ENCODE measurements at places on chromosomes 16 and 17.

DNA sequence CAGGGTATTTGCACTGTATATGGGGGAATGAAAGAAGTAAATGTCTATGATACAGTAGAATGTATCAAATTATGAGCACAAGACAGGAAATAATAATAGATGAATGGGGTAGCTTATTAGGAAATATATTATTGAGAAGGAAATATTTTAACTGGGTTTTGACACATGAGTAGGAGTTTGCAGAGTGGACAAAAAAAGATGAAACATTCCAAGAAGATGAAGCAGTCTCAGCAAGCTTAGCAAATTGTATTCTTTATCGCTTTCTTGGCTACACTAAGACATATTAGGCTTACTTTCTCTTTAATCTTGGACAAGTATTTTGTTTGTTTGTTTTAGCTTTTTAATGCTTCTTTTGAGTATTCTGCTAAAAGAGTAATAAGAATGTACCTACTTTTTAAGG is 1.3 kb upstream of the KRTAP4-9 start:
- no peak for DNase-seq

DNA sequence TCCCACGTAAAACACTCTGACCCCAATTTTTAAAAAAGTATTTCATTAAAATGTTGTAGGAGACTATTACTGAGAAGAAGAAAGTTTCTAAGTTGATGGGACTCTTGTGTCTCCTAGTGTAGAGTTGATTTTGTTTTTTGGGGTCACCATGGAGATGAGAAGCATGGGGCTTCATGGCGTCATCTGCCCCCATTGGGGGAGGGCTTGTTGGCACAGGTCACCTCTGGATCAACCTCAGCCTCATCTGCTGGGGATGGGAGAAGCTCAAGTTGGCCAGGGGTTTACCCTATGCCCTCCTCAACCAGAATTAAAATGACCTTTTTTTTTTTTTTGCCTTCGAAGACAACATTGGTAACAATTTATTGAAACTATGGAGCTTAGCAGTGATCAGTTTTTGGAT is 28.3 kb downstream of the MSI2 start:
- DNase-seq = no peak

DNA sequence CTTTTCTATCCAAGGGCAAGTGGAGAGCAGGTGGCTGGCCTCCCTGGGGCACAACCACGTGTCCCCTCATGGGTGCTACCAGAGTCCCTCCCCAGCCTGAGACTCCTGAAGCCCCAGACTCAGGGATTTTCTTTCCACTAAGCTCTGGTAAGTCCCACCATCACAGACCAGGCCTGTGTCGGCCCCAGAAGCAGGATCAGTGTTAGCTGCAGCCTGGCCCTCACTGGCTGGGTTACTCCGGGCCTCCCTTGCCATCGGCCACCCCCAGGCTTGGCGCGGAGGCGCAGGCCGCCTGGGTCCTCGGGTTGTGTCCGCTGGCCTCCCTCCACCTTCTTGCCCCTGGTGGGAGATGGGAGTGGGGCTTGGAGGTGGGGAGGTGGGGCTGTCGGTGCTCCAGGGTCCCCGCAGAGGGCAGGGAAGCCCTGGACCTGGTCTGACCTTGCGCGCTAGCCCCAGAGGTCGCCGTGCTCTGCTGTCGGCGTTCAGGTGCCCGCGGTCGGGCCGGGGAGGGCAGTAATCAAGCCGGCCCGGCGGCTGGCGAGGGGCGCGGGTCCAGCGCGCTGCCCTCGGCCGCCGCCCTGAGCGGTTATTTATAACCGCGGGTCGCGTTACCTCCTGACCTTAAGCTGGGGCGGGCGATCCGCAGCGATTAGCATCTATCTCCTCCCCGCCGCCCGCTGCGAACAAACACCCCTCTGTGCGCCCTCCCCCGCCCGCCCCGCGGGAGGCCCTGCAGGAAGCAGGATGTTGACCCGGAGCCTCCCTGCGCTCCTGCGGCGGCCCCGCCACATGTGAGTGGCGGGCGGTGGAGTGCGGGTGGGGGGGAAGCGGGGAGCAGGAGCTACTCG is 78.1 kb upstream of the TOB1 start:
- DNase-seq = peak; percentile 33

DNA sequence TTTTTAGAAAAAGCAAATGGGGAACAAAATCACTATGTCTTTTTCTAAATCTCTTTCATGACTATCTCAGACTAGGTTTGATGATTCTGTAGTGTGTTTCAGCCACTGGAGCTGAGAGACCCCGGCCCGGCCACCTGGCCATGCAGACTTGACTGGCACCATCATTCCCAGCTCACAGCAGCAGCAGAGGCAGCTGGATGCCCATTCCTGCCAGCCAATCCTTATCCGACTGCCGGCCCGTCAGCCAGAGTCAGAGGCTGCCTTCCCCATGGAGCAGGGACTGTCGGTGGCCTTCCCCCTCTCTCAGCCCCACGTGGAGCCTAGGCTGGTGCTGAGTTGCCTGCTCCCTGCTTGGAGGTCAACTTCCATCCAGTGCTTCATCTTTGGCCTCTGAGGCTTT is 56.0 kb upstream of the WSB1 start:
- no peak for DNase-seq

DNA sequence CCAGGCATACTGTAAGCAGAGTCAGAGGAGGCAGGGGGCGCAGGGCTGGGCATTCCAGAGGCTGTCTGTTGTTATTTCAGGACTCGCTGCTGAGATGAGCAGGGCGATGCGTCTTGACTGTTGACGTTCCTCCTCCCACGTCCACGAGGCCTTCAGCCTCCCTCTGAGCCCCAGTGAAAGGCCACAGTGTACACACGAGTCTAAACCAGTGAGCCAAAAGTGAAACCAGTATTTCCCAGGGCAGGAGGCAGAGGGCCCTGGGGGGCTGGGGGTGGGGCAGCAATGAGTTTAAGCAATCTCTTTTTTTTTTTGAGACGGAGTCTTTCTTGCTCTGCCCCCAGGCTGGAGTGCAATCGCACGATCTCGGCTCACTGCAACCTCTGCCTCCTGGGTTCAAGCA is 21.5 kb downstream of the SMTNL2 start:
- no peak for DNase-seq

DNA sequence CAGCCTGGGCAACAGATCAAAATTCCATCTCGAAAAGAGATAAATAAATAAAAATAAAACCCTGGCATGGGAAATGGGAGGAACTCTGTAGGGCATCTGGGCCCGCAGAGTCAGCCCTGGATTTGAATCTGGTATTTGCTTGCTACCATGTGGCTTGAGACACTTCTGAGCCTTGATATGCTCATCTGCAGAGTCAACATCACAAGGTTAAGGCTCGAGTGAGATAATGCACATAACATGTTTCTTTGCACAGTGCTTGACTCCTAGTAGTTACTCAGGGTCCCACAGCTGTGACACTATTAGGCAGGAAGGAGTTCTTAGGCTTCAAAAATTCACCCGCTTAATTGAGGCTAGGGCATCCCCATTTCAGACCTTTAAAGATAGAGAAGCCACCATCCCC is 21.3 kb downstream of the CDK5RAP3 start:
- DNase-seq = no peak

Measured in NCI-H2081 treated with DMSO at 0.1 percent for 48 hours (cell line).